ENCODE measurements at places on chromosomes 3 and 15.

DNA sequence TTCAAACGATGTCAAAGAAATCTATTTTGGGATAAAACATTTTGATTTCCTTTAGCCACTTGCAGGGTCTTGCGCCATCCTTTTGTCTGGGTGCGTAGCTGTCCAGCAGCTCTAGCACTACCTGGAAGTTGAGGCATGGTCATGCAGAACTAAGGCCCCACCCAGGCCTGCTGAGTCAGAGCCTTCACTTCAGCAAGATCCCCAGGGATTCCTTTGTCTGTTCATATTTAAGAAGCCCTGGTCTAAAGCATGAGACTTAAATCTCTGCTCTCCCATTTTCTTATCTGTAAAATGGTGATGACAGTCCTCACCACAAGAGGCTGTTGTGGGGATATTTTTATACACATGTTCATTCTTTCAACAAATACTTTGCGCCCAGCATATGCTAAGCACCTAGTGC, 99.0 kb upstream of the CTDSPL start:
- DNase-seq, result no peak

GRCh38 chr3:49018707-49019006, 277 bp upstream of the DALRD3 start:
- DNase-seq, result no peak

DNA sequence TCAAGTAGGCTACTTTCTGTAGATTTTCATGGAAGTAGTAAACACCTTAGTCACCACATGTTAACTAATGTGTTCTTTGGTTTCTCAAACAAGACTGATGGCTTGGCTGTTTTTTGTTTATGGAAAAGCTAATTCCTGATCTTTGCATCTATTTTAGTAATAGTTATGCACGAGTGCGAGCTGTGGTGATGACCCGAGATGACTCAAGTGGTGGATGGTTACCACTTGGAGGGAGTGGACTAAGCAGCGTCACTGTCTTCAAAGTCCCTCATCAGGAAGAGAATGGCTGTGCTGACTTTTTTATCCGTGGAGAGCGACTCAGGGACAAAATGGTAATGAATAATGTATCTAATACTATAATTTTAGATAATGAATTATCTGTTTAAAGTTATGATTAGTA, 46.6 kb downstream of the SPRED1 start:
- no peak for DNase-seq

- DNase-seq, result no peak
These were observed 92.8 kb upstream of the NMNAT3 start for GRCh38 chr3:139770577-139770976.

All from CD4-positive, alpha-beta T cell treated with Interleukin-6 for 4 hours (primary cell).